ENCODE measurements at places on chromosomes 13 and 19. TPM values are rescaled to one million over a fixed set of nuclear protein-coding genes. Genes with fewer than 3 reads are reported as not detected.

ZNF677 gene
- polyA plus RNA-seq = 31.2 TPM

RAB3A gene
- 1.8 TPM for polyA plus RNA-seq

PSG7 gene
- polyA plus RNA-seq = not detected

CD70 gene
- not detected for polyA plus RNA-seq

ERICH4 gene
- not detected for polyA plus RNA-seq

CLIP3 gene
- 1.4 TPM for polyA plus RNA-seq

GRCh38 chr13:51125495-51126226 is 14.6 kb upstream of the C13orf42 start:
- peaks cover 6% of the 10 kb centered on the region for H3K4me1 ChIP-seq
- no peak overlapping the region for H3K27ac ChIP-seq
- H3K4me3 ChIP-seq = no peak overlapping the region
- no peaks in the 10 kb centered on the region for H3K36me3 ChIP-seq
- no peaks in the 10 kb centered on the region for H3K27me3 ChIP-seq

DNA sequence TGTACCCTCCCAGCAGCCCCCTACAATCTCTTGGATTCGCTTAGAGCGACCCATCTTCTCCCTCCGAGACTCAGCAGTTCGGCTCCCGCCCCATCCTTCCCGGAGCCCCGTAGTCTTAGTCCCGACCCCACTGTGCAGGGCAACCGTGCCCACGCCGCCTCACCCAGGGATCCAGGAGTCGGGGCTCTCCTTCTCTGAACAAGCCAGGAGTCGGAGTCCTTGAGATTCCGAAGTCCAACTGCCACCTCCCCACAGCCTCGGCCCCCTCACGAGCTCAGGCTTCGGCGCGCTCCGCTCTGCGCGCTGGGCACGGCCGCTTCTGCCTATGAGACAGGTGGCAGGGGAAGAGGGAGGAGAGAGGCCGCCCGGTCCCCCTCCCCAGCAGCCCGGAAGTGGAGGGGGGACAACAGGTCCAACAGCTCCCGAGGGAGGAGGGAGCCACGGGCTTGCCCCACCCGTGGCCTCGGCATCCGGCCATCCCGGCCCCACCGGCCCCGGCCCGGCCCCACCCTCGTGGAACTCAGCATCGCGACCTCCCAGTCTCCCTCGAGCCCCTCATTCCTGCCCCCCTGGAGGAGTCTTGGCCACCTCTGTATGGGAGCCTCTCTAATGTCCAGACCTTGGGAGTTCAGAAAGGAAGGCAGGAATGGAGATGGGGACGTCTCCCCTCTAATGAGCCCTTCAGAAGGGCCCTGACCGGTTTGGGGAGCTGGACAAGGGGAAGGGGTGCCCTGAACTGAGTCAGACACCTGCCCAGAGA is at the start of gene PHLDB3:
TSS of gene PHLDB3 (minus strand) at position 321 of the 760 bp plus-strand sequence. CDS start 628 bp downstream, outside the sequence.
- peaks cover 18% of the 10 kb centered on the region for H3K4me1 ChIP-seq
- peak within 1 kb of the TSS; percentile 96 for H3K27ac ChIP-seq
- H3K36me3 ChIP-seq = no peaks in the 10 kb centered on the region
- peak within 1 kb of the TSS; percentile 96 for H3K4me3 ChIP-seq
- H3K27me3 ChIP-seq = no peaks in the 10 kb centered on the region

DNA sequence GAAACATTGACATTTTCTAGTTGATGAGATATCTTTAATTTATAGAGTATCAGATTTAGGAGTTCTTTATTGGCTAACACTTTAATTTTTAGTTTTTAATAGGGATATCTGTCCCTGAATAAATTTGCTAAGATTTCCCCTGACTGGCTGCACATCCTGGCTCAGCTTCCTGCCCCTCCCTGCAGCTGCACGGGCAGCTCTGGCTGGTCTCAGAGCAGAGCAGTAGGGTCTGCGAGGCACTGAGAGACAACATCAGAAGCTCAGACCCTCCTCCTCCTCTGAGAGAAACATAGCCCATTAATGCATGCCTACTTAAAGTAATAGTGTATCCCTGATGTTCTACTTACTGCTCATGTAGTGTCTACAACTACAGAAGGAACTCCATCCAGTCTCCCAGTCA is 139.2 kb downstream of the TNFSF13B start:
- peaks cover 1% of the 10 kb centered on the region for H3K36me3 ChIP-seq
- peak overlapping the region; percentile 72 for H3K27ac ChIP-seq
- no peaks in the 10 kb centered on the region for H3K27me3 ChIP-seq
- DNase-seq = no peak
- no peak overlapping the region for H3K4me3 ChIP-seq

DNA sequence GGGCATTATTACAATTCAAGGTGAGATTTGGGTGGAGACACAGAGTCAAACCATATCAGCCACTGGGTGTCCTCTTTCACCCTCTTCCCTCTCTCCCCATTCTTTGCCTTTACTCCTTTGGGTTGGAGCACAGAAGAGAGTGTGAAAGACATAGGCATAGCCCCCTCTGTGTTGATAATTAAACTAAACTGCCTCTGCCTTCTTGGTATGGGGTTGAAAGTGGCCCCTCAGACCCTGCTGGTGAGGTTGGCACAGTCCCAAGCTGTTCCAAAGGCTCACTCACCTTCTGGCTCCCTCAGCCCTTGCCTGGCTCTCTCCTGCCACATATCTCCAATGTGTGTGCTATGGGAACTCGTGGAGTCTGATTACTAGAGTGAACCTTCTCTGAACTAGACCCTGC is 210.6 kb upstream of the RXFP2 start:
- no peak overlapping the region for H3K4me3 ChIP-seq
- no peak for DNase-seq
- no peaks in the 10 kb centered on the region for H3K36me3 ChIP-seq
- no peak overlapping the region for H3K27ac ChIP-seq

- DNase-seq = no peak
- no peak overlapping the region for H3K4me3 ChIP-seq
These were observed 9.0 kb upstream of the SELENOW start for GRCh38 chr19:47769534-47769933.

DNA sequence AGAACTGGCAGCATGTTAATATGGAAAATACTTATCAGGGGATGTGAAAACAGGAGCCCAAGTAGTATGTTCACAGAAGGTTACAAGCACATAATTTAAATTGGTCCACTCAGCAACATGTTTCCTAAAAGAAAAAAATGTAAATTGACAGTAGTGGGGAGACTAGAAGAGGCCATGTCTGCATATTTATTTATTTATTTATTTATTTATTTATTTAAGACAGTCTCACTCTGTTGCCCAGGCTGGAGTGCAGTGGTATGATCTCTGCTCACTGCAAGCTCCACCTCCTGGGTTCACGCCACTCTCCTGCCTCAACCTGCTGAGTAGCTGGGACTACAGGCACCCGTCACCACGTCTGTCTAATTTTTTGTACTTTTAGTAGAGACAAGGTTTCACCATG is 13.7 kb upstream of the ZNF8 start:
- H3K4me1 ChIP-seq = no peaks in the 10 kb centered on the region
- peaks cover 58% of the 10 kb centered on the region for H3K36me3 ChIP-seq
- DNase-seq = no peak

- H3K27me3 ChIP-seq = peaks cover 26% of the 10 kb centered on the region
- H3K27ac ChIP-seq = peak within 1 kb of the TSS; percentile 14
- peaks cover 19% of the 10 kb centered on the region for H3K4me1 ChIP-seq
- H3K36me3 ChIP-seq = no peaks in the 10 kb centered on the region
- H3K4me3 ChIP-seq = peak within 1 kb of the TSS; percentile 74
These were observed at the start of gene TMEM59L for GRCh38 chr19:18612772-18613588. TSS of gene TMEM59L (plus strand) at chr19:18612870. CDS start at chr19:18612959, 89 bp downstream.

DNA sequence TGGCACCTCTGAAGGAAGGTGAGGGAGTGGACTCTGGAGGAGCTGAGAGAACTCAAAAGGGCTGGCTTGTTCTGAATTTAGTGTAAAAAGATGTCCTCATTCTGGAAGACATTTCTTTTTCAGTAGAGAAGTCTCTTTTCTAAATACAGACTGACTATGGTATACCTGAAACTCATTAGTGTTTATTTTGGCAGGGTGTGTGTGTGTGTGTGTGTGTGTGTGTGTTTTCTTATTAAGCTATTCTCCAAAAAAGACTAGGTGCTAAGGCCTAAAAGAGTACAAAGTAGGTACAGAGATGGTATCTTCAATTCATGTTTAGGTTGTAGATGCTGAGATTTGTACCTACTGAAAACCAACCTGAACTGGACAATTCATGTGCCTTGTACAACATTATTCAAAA is 196.4 kb downstream of the SPRY2 start:
- DNase-seq = no peak
- peaks cover 11% of the 10 kb centered on the region for H3K27me3 ChIP-seq
- no peaks in the 10 kb centered on the region for H3K36me3 ChIP-seq

DNA sequence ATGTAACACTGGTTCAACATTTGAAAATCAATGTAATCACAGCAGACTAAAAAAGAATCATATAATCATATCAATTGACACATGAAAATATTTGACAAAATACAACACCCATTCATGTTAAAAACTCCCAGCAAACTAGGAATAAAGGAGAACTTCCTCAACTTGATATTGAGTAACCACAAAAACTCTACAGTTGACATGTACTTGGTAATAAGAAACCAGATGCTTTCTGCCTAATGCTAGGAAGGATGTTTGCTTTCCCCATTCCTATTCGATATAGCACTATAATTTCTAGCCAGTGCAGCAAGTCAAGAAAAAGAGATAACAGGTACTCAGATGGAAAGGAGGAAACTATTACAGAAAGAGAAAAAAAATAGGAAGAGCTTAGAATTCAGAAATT is 26.9 kb downstream of the UFM1 start:
- H3K4me3 ChIP-seq = no peak overlapping the region
- H3K27ac ChIP-seq = no peak overlapping the region
- no peaks in the 10 kb centered on the region for H3K4me1 ChIP-seq
- no peaks in the 10 kb centered on the region for H3K36me3 ChIP-seq
- H3K27me3 ChIP-seq = peaks cover 27% of the 10 kb centered on the region
- DNase-seq = no peak

GRCh38 chr13:19864024-19864745 is 736 bp upstream of the ZMYM5 start:
- peak overlapping the region; percentile 91 for H3K4me3 ChIP-seq
- H3K36me3 ChIP-seq = peaks cover 10% of the 10 kb centered on the region
- DNase-seq = peak; percentile 88
- peak overlapping the region; percentile 96 for H3K27ac ChIP-seq
- H3K4me1 ChIP-seq = peaks cover 32% of the 10 kb centered on the region
- no peaks in the 10 kb centered on the region for H3K27me3 ChIP-seq

GRCh38 chr19:3115916-3116602 is 19.8 kb upstream of the GNA15 start:
- DNase-seq = no peak
- H3K27ac ChIP-seq = no peak overlapping the region
- no peaks in the 10 kb centered on the region for H3K4me1 ChIP-seq
- no peaks in the 10 kb centered on the region for H3K36me3 ChIP-seq
- H3K27me3 ChIP-seq = no peaks in the 10 kb centered on the region
- no peak overlapping the region for H3K4me3 ChIP-seq

DNA sequence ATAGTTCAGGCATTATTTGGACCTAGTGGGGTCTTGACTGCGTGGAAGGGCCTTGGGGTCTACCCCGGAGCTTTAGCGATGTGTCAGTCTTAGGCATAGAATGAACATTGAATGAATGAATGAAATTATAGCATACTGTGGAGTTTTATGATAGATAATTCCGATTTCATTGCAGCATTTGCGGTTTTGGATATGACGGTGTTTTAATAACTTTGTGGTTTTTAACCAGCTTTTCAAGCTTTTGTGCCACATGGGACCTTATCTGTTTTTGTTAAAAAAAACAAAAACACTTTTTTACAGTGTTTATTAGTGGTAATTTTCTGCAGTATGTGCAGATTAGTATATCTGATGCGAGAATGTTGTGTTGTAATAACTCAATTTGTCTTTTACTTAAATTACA is 696 bp downstream of the NUP58 start:
- H3K4me3 ChIP-seq = peak overlapping the region; percentile 90
- peak overlapping the region; percentile 96 for H3K27ac ChIP-seq
- DNase-seq = no peak
- peaks cover 5% of the 10 kb centered on the region for H3K27me3 ChIP-seq

Data from naive thymus-derived CD8-positive, alpha-beta T cell (primary cell).